A549 treated with RU486 at 1 μM for 4 hours (cell line): ENCODE measurements at places on chromosomes 5 and 9. TPM values are rescaled to one million over a fixed set of nuclear protein-coding genes. Genes with fewer than 3 reads are reported as not detected.

The PROB1 gene
- 0.19 to 0.34 TPM (median 0.27 TPM) in 5 replicates for total RNA-seq

The FAM120A gene
- 72.2 to 79.9 TPM (median 76.1 TPM) in 5 replicates for total RNA-seq

The FREM1 gene
- total RNA-seq: not detected in 5 replicates

The FYB1 gene
- total RNA-seq: 8.0 to 19.0 TPM (median 13.3 TPM) in 5 replicates

The VLDLR gene
- 18.6 to 25.6 TPM (median 24.9 TPM) in 5 replicates for total RNA-seq

The C6 gene
- total RNA-seq: not detected in 5 replicates

The PTTG1 gene
- total RNA-seq: 204 to 310 TPM (median 215 TPM) in 5 replicates

The PCDHGA10 gene
- total RNA-seq: not detected in 5 replicates

The NR6A1 gene
- total RNA-seq: 1.7 to 1.9 TPM (median 1.7 TPM) in 5 replicates
